ENCODE measurements at places on chromosomes 13 and 19. TPM values are rescaled to one million over a fixed set of nuclear protein-coding genes. Genes with fewer than 3 reads are reported as not detected.

DNA sequence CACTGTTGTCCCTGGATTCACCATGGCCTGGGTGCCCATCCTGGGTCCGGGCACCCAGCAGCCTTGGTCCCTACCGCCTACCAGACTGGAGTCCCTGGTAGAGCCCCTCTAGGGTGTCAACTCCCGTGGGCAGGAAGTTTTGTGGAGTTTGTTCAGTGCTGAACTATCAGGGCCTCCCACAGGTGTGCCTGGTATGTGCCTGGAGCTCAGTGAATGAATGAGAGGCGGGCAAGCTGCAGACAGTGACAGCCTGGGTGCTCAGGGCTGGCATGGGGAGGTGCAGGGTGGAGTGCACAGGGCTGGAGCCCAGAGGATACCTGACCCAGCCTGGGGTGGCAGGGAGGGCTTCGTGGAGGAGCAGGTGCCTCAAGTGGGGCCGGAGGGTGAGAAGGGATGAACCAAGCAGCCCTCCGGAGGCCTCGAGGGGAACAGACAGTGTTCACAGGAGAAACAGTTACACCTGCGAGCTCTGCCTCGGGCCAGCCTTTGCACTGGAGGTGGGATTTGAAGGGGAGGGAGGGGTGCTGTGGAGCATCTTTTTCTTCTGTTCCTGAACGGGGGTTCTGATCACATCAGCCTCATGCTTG, 29.6 kb downstream of the PAK4 start:
- no peak for DNase-seq

GRCh38 chr13:27353166-27353583, 71.2 kb upstream of the GTF3A start:
- DNase-seq: peak; percentile 71

- peak; percentile 5 for DNase-seq
Observed at GRCh38 chr19:5143471-5144411, 174.8 kb downstream of the KDM4B start.

Gene KLK12
- not detected for total RNA-seq

GRCh38 chr19:30649934-30650614, 277.9 kb downstream of the ZNF536 start:
- peak; percentile 68 for DNase-seq

DNA sequence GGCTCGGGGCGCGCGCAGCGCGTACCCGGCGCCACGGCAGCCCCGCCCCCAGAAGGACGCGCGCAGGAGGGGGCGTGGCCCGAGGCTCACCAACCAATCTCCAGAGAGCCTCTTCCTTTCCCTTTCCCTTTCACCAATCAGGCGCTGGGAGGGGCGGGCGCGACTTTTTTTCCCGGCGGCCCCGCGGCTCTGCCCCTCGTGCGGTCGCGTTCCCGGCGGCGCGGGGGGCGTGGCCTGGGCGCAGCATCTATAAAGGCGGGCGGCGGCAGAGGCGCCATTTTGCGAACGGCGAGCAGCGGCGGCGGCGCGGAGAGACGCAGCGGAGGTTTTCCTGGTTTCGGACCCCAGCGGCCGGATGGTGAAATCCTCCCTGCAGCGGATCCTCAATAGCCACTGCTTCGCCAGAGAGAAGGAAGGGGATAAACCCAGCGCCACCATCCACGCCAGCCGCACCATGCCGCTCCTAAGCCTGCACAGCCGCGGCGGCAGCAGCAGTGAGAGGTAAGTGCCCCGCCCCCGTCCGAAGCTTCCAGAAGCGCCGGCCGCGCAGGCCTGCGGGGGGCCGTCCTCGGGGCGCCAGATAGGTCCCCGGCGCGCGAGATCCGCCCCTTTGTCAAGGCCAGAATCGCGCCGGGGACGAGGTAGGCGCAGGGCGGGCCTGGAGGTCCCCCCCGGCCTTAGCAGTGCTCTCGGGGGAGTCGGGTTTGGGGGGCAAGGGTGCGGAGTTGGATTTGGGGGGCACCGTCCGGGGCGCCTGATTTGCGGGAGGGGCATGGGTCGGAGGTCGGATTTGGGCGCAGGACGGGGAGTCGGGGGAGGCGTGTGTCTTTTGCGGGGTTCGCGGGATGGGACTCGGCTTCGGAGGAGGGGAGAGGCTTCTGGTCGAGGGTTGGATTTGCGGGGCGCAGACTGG, 12.5 kb downstream of the PEAK3 start:
- DNase-seq: peak; percentile 99

- DNase-seq: no peak
Observed at GRCh38 chr19:54551293-54551692, 22.3 kb upstream of the LILRA2 start.

GRCh38 chr19:40381321-40381720, 8.7 kb downstream of the HIPK4 start:
- no peak for DNase-seq

Gene NXNL1
- not detected for total RNA-seq

GRCh38 chr13:106424805-106425204, 110.7 kb downstream of the EFNB2 start:
- no peak for DNase-seq

DNA sequence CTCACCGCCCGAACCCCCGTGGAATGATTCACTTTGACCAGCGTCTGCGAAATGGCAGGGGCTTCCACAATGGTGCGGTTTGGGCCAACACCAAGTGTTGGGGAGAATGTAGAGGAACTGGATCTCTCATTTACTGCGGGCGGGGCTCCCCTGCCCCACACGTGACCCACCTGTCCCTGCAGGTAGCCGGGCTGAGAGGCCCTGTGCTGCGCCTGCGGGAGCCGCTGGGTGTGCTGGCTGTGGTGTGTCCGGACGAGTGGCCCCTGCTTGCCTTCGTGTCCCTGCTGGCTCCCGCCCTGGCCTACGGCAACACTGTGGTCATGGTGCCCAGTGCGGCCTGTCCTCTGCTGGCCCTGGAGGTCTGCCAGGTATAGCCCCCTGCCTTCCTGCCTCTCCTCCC, 5.8 kb upstream of the FLT3LG start:
- DNase-seq: no peak

GRCh38 chr19:40633207-40633606, 32.0 kb downstream of the LTBP4 start:
- DNase-seq: no peak

DNA sequence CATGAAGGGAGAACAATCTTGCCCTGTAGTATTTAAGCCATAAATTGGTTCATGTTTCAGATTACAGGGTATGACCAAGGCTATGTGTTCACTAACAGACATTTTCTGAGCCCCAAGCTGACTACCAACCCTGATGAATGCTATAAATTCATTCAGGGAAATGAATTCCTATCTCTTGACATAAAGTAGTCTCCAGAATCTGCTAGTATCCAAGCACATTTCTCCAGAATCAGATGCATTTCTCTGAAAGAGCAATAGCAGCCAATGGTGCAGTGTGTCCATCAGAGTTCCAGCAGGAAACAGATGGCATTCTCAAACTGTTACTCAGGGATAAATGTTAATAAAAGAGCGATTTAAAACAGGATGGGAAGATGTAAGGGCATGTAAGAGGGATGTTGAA, 226.4 kb downstream of the COG6 start:
- no peak for DNase-seq

Gene SYDE1
- total RNA-seq: 2.1 TPM

Data from activated CD4-positive, alpha-beta T cell treated with anti-CD3 and anti-CD28 coated beads for 36 hours (primary cell).